Activated T-cell treated with anti-CD3 and anti-CD28 coated beads, Interleukin-2, amount 50 U/mL, for 48 hours (primary cell): ENCODE measurements at places on chromosomes 1 and 21.

- DNase-seq: no peak
Measured at GRCh38 chr21:15701830-15702229, 28.0 kb upstream of the USP25 start.

DNA sequence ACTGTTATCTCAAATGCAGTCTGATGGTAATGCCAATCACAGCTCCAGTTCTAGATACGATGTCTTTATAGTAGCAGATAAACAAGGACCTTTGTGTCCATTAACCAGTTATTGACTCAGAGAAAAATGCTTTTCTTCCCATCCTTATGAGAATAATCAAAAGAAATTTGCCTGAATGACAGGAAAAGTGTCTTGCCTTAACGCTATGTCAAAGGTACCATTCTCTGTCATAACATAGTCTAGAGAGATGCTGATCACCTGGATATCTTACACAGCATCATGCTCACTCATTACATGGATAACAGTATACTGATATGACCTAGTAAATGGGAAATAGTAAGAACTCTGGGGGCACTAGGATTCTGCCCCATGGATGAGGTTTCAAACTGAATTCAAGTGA is 151.7 kb upstream of the NEGR1 start:
- no peak for DNase-seq

- DNase-seq: no peak
Measured at GRCh38 chr1:36951761-36952160, 82.6 kb downstream of the GRIK3 start.

GRCh38 chr1:226432586-226433340 is 24.9 kb upstream of the PARP1 start:
- no peak for DNase-seq

GRCh38 chr1:222392556-222392955 is 155.3 kb downstream of the HHIPL2 start:
- DNase-seq: no peak

- no peak for DNase-seq
Measured at GRCh38 chr1:64340361-64340760, 129.6 kb upstream of the CACHD1 start.

- no peak for DNase-seq
Measured at GRCh38 chr1:99497690-99498089, 148.2 kb upstream of the PALMD start.

DNA sequence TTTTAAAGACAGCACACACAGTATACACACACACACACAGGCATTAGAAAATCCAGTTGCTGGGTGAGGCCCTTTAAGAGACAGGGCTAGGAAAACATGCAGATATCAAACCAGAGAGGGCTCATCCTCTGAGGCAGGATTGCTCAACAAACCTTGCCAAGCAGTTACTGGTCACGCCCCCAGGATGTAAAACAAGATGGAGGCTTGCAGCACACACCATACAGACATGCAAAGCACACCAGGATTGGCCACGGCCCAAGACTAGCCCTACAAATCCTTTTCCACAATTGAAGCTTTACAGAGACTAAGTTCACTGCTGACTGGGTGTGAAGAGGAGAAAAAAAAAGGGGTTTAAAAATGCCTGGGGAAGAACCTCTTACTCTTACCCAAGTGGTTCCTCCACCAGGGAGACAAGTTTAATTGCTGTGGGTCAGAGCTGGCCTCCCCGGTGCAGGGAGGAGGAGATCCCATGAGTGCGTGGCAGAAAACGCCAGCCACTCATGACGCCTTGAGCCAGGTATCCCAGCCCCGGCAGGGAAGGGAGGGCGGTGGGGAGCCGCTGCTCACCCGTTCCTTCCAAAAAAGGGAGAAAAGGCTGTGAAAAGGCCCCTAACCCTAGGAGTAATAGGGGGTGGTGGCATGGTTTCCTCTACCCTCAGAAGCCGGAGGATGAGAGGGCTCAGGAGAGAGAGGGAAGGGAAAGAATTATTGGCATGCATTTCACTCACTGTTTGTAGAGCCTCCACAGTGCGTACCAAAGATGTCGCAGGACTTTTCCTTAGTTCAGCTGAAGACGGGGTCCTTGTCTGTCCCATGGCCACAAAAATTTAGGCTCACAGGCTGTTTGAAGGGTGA is 594.6 kb upstream of the ZP4 start:
- DNase-seq: no peak

- no peak for DNase-seq
Measured at GRCh38 chr1:117113199-117113598, 8.3 kb downstream of the TRIM45 start.

GRCh38 chr1:147109762-147110161 is 62.5 kb downstream of the PRKAB2 start:
- DNase-seq: no peak

- no peak for DNase-seq
Measured at GRCh38 chr21:35326677-35327076, 277.6 kb upstream of the RUNX1 start.

DNA sequence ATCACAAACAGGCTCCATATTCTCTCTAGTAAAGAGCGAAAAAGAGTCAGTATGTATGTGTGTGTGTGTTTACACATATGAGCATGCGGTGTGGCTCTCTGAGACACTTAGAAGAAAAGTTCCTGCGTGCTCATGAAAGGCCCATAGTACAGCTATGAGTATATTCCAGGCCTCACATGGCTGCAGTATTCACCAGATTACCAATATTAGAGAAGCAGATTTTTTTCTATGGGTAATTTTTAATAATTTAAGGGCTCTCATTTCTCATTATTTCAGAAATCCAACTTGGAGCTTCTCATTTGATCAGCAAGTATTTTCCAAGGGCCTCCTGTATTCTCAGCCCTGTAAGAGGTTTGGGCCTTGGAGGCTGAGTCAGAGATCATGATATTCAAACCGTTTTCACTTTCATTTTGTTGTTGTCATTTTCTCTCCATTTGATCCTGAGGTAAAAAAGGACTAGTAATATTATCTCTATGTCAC is 232.9 kb upstream of the SGIP1 start:
- no peak for DNase-seq

DNA sequence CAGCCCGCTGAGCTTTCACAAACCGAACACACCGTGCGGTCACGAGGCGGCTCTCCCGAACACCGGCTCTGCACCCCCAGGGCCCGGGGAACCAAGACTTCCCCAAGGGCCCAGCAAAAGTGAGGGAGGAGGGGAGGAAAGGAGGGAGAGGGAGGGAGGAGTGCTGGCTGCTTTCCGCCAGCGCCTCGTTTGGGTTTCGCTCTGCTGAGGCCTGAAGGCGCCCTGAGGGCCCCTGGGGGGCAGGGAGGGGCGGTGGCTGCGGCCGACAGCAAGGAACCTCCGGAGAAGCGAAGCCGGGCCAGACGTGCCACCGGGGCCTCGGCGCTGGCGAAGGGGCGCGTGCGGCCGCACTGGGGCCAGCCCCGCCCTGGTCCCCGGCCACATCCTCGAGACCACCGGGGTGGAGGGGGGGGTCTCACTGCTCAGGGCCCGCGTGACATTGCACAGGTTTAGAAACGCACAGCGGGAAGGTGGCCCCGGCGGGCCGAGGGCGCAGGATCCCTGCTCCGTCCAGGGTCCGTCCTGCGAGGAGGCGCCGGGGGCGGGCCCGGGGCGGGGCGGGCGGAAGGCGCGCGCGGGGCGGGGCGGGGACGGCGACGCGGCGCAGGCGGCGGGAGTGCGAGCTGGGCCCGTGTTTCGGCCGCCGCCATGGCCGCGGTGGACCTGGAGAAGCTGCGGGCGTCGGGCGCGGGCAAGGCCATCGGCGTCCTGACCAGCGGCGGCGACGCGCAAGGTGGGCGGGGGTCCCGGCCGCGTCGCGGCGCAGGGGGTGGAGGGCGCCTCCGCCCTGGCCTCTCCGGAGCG is at the start of gene PFKL:
Gene PFKL, plus strand, starts transcription at position 596 of the 804 bp plus-strand sequence. Its CDS starts 53 bp downstream, at position 649.
- DNase-seq: peak; percentile 79

- no peak for DNase-seq
Measured at GRCh38 chr1:246781212-246781611, 57.0 kb downstream of the SCCPDH start.

GRCh38 chr1:10181154-10181553 is 29.2 kb upstream of the KIF1B start:
- DNase-seq: no peak

DNA sequence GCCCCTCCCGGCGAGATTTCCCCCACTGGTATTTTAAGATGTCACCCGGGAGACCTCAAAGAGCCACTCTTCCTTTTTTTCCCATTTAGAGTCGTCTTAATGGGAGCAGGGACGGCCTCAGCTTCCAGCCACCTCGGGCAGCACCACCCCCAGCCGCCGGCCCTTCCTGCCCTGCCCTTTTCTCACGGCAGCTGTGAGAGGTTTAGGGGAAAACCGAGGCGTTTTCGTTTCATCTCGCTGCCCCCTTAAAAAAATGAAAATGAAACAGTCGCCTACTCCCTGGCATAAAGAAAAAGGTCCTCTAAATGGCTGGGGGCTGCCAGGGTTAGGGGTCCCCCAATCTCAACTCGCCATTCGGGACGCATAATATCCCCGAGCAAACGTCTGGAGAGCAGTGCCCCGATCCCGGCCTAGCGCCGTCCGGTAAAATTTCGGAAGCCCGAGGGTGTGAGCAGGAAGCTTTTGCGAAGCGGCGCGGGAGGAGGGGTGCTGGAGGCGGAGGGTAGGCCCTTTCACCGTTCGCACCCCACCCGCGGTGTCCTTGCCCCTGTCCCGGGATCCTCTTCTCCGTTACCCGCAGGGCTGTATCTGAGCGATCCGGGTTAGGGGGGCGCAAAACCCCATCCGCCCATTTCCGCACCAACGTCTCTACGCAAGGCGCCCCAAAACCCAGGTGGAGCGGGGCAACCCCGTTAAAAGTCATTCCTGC is 1.2 kb downstream of the RUNX3 start:
- peak; percentile 70 for DNase-seq

DNA sequence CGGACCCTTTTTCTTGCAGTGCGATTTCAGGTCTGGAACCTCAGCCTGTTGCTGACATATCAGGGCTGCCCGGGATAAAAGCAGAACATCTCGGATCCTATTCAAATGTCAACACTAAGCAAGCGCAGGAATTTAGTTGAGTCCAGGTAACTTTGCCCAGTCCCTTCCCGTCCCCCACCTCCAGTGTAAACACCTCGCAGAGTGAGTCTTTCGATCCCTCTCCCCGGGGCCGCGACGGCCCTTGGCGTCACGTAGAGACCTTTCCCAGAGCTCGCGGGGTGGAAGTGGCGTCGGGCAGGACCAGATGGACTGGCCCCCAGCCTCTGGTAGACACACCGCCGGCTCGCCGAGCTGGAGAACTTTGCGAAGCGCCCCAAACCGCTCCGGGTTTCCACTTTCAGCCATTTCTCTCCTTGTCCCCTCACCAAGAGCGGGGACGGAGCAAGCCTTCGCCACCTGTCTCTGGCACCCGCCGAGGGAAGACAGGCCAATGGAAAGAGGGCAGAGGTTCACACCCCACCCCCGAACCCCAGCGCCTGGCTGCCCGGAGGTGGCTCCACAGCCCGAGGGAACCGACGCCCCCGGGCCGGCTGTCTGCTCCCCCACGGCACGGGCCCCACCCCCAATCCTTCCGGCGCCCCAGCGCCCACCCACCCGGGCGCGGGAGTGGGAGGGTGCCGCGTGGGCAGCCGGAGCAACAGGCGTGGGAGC is 570 bp downstream of the KCND3 start:
- DNase-seq: peak; percentile 22

GRCh38 chr1:35691080-35691479 is 27.6 kb downstream of the C1orf216 start:
- no peak for DNase-seq

GRCh38 chr21:24729568-24729967 is 877.7 kb downstream of the MRPL39 start:
- DNase-seq: no peak

- no peak for DNase-seq
Measured at GRCh38 chr1:98286656-98287055, 365.8 kb upstream of the DPYD start.

GRCh38 chr1:107294686-107295085 is 153.8 kb downstream of the NTNG1 start:
- no peak for DNase-seq

DNA sequence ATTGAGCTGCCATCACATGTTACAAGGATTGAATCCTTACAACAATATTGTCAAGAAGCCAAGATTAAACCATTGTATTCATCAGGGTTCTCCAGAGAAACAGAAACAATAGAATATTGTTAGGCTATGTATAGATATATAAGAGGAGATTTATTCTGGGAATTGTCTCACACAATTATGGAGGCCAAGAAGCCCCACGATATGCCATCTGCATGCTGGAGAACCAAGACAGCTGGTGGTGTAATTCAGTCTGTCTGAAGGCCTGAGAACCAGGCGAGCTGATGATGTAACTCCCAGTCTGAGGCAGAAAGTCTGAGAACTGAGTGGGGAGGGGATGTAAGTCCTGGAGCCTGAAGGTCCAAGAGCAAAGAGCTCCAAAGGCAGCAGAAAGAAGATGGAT is 14.5 kb upstream of the TTF2 start:
- no peak for DNase-seq

GRCh38 chr1:61173118-61173517 is 90.8 kb downstream of the NFIA start:
- DNase-seq: no peak

- no peak for DNase-seq
Measured at GRCh38 chr1:21670059-21670881, 1.1 kb upstream of the RAP1GAP start.

- DNase-seq: no peak
Measured at GRCh38 chr21:32359719-32360260, 33.0 kb downstream of the URB1 start.

GRCh38 chr1:33966346-33967141 is 102.7 kb downstream of the HMGB4 start:
- no peak for DNase-seq

DNA sequence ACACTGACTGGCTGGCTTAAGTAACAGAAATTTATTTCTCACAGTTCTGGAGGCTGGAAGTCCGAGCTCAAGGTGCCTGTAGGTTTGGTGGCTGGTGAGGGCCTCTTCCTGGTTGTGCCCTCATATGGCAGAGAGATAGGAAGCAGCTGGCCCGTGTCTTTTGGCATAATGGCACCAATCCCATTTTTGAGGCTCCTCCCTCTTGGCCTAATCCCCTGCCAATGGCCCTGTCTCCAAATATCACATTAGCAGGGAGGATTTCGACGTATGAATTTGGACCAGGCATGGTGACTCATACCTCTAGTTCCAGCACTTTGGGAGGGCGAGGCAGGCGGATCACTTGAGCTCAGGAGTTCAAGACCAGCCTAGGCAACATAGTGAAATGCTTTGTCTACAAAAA is 37.4 kb downstream of the AGPAT3 start:
- DNase-seq: no peak

- DNase-seq: no peak
Measured at GRCh38 chr1:8925406-8925805, 20.3 kb upstream of the CA6 start.

- DNase-seq: no peak
Measured at GRCh38 chr1:116075990-116076389, 35.2 kb upstream of the MAB21L3 start.
